ENCODE measurements at places on chromosomes 16 and 17.

DNA sequence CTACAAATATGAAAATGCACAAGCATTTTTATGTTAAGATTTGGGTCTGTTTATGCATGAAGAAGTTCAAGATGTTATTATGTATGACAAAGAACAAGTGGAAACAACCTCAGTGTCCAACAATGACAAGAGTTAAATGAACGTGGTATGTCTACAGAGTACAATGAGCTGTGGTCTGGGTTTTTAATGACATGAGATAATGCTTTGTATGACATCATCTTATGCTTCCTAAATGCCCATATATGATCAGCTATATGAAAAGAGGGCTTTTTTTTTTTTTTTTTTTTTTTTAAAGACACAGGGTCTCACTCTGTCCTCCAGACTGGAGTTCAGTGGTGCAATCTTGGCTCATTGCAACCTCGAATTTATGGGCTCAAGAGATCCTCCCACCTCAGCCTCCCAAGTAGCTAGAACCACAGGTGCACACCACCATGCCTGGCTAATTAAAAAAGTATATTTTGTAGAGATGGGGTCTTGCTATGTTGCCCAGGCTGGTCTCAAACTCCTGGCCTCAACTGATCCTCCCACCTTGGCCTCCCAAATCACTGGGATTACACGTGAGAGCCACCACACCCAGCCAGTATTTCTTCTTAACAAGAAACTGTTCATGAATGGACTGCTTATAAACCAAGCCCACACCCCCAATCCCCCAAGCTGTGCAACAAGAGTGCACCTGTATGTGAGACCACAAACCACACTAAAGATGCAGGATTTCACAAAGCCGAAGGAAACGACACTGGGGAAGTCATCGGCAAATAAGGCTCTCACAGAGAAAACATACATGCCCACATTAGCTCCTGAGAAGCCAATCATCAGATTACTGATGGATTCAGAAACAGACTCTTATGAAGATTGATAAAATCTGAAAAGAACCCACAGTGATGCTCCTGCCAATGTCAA, 114.5 kb downstream of the CPPED1 start:
- DNase-seq = no peak

- DNase-seq = no peak
Observed at GRCh38 chr16:15621456-15621855, 21.5 kb downstream of the MARF1 start.

DNA sequence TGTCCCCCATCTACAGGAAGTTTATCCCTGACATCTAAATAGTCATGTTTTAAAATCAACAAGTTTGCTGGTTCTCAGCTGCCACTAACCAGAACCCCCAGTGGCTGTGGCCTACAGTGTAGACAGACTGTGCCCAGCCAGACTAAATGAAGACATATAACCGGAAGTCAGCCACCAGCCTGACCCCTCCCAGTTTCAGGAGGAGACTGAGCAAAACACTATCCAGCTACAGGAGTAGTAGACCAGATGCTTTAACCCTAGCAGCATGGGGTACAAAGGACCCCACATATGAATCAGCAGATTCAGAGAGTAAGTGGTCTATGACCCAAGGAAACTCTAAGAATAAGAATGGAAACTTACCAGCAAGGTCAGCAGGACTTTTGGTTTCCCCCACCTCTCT, 83.4 kb downstream of the HIC1 start:
- DNase-seq = no peak

DNA sequence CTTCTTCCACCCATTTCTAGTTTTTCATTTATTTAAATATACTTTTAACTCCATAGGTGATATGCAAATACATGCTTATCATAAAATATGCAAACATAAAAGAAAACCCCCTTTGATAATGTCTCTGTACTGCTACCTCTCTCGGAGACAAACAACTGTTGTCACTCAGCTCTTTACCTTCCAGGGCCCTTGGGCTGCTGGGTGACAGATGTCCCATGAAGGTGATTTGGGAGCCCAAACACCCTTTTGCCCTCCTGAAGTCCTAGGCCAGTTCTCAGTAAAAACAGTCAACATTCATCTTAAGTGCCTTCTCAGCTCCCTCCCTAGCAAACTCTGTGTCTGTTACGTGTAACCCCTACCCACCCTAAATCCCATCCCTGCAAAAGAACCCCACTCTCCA, 37.5 kb downstream of the CHD9 start:
- no peak for DNase-seq

Data from foreskin fibroblast (primary cell).